ENCODE measurements at places on chromosomes 1 and 21. TPM values are rescaled to one million over a fixed set of nuclear protein-coding genes. Genes with fewer than 3 reads are reported as not detected.

The SPATA46 gene
- total RNA-seq, result not detected

DNA sequence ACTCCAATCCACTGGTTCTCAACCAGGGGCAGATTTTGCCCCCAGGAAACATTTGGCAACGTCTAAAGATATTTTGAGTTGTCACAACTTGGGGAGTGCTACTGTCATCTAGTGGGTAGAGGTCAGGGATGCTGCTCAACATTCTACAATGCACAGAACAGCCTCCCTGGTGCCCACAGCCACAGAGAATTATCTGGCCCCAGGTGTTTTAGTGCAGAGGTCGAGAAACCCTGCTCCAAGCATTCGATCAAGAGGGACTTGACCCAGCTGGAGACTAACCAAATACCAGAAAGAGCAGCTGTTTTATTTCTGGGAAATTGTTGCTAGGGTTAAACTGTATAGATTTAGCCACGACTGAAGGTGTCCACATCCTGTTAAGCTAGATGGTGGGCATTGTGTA, 19.2 kb downstream of the CD247 start:
- DNase-seq, result no peak

The KLHDC7A gene
- total RNA-seq, result not detected

- DNase-seq, result no peak
These were observed 101.3 kb downstream of the KCNJ15 start for GRCh38 chr21:38358098-38358497.

DNA sequence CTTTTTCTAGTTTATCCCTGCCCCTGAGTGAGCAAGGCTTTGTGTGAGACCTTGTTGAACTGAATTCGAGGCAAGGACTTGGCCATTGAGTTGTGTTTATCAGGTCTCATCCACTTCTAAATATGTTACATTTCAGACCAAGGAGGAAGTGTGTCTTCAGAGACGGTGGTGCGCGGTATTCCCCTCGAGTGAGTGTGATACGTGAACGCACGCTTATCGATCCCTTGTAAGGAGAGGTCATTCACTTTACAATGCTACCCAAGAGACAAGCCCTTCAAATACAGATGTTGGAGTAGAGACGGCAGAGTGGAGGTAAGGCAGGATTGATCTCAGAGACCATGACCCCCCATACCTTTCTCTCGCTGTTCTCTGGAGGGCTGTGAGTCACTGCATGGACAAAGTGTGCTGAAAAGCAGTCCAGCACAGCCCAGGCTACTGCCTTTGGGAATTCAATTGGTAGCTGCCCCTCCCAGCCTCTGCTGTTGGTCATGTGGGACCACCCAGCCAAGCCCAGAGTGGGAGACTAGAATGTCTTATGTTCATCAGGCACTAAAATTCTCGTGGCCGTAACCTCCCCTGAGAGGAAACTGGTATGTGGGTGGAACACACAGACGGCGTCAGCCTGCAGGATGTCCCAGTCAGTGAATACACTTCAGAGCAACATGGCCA, 16.3 kb upstream of the MTARC1 start:
- DNase-seq, result no peak

DNA sequence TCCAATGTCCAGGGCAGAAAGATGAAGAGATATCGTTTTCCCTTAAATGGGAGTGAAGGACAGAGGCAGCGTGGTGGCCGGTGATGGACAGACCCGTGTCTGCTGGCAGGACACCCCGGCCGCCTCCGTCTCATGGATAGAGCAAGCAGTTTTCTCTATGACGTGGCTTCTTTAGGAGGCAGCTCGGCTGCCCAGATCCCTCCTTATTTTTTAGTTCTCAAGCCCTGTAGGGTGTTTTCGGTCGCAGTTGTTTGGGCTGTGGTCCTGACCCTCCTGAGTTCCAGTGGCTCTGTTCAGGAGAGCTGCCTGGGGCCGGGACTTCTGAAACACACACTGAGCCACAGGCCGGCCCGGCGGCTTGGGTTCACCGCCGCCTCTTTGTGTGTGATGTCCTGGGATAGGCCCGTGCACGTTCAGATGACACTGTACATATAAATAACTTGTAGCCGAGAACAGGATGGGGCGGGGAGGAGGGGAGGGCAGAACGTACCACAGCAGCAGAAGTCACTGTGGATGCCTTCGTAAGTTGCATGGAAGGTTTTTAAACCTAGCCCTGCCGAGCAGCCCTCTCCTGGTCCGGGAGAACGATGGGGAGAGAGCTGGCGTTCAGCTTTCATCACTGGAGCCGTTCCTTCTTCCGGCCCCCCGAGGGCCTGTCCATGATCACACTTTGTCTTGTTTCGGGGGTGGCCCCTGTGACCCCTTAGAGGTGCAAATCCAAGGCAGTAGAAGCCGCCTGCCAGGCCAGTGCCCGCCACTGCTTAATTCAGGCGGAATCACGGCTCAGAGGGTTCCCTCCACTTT, 65.2 kb downstream of the SIK1 start:
- no peak for DNase-seq

DNA sequence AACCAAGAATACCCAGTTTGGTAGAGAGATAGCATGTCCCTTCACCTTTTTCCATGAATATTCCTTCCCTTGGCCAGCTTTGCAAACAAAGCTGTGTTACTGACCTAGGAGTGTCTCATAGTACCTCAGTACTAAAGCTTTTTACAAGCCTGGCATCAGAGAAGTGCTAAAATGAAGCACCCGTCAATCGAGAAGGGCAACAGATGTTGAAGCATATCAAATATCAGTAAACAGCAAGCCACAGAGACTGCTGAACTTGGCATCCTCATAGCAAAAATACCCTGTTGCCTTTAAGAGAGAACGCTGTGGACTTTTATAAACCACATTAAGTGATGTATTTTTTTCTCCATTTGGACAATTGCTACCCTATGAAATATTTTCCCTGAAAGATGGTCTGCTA, 128.6 kb upstream of the HOOK1 start:
- no peak for DNase-seq

- DNase-seq, result peak; percentile 61
These were observed 5.1 kb upstream of the SPATC1L start for GRCh38 chr21:46189213-46189958.

DNA sequence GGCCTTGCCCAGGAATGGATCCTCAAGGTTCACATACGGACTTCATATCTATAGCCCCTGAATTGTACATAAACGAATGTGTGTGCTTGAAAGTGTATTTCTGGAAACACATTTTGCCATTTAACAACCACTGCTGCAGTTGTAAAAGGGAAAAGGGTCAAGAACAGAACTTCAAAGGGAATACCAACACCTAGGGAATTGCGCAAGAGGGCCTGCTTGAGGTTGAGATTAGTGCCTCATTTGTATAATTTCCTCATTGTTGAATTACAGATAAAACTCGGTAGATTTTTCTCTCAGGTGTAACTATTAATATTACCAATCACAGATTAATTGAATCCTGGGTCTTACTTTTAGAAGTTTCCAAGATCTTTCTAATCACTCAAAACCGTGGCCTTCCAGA, 6.1 kb downstream of the NCF2 start:
- no peak for DNase-seq

- DNase-seq, result peak; percentile 20
These were observed 372.2 kb downstream of the MRPL39 start for GRCh38 chr21:25234857-25235801.
